AG04449 (cell line): ENCODE measurements at places on chromosomes 12 and 14.

DNA sequence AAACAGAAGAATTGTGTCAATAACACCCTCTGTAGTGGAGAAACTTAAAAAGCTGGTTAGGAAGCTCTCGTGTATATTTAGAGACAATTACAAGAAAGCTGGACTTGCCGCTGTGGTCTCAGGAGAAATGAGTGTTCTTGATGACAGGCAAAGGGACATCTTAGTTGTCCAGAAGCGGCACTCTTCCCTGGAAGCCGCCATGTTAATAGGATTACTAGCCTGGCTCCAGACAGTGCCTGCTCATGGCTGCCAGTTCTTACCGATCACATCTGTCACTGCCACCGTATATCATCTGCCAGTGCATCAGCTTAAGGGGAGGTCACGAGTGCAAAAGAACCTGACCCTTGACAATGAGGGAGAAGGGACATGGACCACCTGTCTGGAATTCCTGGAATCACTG is 48.9 kb downstream of the C14orf132 start:
- no peak for DNase-seq

DNA sequence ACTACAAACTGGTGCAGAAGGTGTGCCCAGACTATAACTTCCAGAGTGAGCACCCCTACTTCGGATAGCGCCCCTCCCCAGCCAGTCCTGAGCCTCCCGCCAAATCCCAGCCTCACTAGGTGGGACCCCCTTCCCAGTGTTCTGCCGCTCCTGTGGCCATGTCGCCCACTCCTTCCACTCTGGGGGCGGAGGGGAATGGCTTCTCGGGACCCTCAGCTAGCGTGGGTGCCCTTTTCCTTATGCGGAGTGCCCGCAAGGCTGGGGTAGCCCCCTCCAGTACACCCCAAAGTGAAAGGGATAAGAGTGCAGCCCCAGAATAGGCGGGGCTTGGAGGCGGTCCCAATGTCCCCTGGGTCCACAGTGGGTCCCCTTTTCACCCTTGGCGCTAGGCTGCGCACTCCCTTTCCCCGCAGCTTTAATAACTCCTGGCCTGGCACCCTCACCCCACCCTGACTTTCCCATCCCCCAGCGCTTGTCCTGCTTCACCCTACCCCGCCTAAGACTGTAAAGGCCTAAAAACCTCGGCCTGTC is 3.8 kb upstream of the SHMT2 start:
- no peak for DNase-seq

GRCh38 chr12:48351022-48351708 is 446 bp upstream of the ZNF641 start:
- no peak for DNase-seq

DNA sequence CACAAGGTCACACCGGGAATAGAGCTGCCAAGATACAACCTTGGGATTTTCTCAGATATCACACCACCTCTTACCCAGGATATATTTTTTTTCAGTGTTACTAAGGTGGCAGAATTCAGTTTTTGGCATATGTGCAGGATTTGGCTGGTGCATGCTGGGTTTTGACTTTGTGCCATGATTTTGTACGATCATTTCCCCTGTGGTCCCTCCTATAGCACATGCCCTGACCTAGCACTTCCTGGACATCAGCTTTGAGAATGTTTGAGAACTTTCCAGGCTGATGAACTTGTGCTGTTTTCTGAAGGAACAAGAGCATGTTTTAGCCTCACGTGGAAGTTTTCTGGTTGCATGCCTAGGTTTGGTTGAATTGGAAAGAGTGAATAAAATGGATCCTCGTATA is 11.0 kb upstream of the TBPL2 start:
- DNase-seq, result no peak

- no peak for DNase-seq
Measured at GRCh38 chr14:93533842-93534241, 103.1 kb downstream of the UNC79 start.

- no peak for DNase-seq
Measured at GRCh38 chr12:11885261-11886038, 185.3 kb upstream of the BCL2L14 start.

DNA sequence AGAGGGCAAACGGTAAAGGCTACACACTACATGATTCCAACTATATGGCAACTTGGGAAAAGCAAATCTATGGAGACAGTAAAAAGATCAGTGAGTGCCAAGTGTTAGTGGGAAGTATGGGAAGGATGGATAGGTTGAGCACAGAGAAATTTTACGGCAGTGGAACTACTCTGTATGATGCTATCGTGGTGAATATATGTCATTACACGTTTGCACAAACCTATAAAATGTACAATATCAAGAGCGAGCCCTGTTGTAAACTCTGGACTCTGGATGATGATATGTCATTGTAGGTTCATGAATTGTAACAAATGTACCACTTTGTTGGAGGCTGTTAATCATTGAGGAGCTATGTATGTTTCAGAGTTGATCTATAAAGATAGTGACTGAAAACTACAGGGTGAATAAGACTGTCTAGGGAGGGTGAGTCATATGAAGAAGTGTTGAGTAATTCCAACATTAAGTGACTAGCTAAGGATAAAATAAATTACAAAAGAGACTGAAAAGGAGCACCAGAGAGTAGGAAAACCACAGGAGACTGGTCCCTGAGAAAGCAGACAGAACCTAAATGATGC is 349.2 kb upstream of the LMO3 start:
- no peak for DNase-seq

GRCh38 chr14:92703516-92703915 is 44.9 kb downstream of the LGMN start:
- no peak for DNase-seq

- no peak for DNase-seq
Measured at GRCh38 chr12:109393437-109394345, 46.0 kb downstream of the MYO1H start.

- no peak for DNase-seq
Measured at GRCh38 chr12:71639341-71639760, 24.3 kb downstream of the ZFC3H1 start.
